Activated CD4-positive, alpha-beta T cell treated with anti-CD3 and anti-CD28 coated beads, Interleukin-2, amount 50 U/mL, for 16 hours (primary cell): ENCODE measurements at places on chromosomes 16 and 17.

GRCh38 chr17:4852567-4853207, 19.5 kb downstream of the MINK1 start:
- no peak for DNase-seq

DNA sequence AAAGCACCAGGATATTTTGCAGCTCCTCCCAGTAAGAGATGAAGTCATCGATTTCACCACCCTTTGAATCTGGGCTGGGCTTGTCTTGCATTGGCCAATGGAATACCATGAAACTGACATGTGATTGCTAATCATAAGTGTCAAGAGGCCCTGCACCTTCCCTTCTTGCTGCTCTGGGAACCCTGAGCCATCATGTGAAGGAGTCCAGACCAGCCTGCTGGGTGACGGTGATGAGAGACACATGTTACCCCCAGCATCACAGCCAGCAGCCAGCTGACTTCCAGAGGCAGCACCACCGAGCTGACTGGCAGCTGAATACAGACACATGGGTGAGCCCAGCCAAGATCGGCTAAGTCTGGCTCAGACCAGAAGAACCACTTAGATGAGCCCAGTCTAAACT, 43.6 kb upstream of the CACNG4 start:
- DNase-seq: no peak

DNA sequence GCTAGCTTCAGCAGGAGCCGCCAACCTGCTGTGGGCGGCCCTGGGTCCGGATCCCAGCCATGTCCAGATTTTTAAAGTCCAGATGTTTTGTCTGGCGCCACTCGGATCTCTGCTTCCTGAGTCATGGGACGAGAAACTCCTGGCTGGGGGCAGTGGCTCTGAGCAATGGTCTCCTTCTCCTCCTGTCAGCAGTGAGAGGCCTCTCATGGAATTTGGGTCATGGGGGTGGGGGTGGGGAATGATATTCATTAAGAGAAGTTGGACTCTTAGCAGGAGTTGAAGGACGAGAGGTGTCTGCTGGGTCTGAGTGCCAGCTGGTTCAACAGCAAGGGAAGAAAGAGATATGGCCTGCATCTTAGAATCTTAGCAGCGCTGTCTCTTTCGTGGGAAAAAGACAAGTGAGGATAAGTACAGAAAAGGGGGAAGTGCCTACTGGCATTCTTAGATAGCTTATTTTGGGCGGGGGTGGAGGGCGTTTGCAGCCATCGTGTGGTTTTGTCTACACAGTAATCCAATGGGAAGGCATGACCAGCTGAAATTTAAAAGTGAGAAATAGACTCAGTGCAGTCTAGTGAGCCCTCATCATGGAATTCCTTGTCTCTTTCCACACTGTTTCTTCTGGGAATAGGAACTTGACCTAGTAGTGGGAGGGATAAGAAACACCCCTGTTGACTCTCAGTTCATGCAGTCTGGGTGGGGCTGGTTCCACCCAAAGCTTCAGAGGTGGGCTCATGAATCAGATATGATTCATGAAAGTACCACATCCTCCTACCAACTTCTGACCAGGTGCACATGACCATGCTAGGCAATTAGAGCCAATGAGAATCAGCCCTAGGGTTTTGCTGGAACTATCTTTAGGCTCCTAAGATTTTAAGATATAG, 80.5 kb downstream of the MYH13 start:
- peak; percentile 1 for DNase-seq

DNA sequence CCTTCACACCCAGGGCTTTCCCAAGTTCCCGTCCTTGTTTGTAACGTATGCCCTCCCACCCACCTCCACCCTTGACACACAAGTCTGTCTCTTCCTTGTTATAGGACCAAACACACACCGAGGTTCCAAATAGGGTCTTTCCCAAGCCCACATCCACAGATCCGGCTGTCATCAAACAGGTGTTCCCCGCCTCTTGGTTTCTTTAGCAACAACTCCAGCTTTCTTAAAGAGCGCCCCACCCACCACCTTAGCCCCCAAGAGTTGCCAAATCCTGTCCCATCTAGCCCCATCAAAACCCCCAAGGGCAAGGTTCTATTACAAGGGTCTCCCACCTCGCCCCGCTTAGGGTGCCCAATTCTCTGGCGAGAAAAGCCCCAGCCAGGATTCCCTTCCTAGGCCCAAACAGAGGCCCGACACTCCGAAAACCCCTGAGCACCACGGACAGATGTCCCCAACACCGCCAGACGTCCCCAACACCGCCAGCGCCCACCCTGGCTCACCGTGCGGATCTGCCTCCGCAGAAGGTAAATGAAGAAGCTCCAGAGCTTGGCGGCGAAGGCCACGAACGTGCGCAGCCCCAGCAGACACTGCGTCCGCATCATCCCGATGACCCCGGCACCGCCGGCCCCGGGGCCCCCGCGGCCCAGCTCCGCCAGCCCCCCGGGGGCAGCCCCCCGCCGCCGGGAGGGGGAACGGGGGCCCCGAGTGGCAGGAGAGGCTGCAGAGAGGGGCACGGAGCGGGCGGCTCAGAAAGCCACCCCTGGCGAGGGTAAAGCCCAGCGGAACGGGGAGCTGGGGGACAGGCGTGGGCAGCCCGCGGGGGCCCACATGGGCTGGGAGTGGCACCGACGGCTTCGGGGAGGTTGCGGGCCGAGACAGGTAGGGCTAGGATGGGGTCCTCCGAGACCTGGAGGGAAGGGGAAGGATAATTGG, 573 bp downstream of the CTDNEP1 start:
- DNase-seq: no peak

GRCh38 chr16:23182679-23183542, at the start of gene SCNN1G:
TSS of gene SCNN1G (plus strand) at chr16:23182745. CDS start at chr16:23186272, 3,527 bp downstream.
- DNase-seq: no peak

- DNase-seq: peak; percentile 21
Measured at GRCh38 chr17:69525920-69526841, 111.7 kb downstream of the MAP2K6 start.

- no peak for DNase-seq
Measured at GRCh38 chr17:77628035-77628434, 330.5 kb upstream of the TNRC6C start.

DNA sequence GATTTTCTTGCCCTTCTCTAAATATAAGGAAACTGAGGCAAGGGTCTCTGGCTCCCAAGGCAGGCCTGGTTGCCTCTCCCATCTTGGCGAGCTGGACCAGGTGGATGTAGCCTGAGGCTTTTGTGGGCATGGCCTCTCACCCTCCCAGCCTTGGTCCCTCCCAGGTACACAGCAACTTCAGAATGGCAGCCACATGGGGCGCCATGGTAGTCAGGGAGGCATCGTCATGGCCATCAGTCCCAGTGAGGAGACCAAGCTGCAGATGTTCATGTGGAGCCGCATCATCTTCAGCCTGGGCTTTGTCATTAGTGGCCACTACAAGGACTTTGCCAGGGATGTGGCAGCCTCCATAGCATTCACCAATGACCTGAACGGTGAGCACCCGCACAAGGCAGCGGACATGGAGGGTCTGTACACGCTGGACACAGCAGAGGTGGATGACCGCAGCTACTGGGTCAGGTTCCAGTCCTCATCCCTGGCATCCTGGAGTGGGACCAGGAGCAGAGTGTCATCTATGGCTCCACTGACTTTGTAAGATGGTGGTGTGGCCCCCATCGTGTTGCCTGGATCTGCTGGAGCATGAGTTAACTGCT, 165.8 kb upstream of the ZNF267 start:
- DNase-seq: no peak

- DNase-seq: no peak
Measured at GRCh38 chr16:72317446-72317845, 145.5 kb upstream of the PMFBP1 start.

GRCh38 chr17:27817731-27818130, 17.4 kb upstream of the NOS2 start:
- no peak for DNase-seq

- DNase-seq: no peak
Measured at GRCh38 chr16:22018559-22018958, 10.6 kb downstream of the MOSMO start.

GRCh38 chr17:42290577-42290976, 2.3 kb downstream of the STAT5A start:
- DNase-seq: no peak

- no peak for DNase-seq
Measured at GRCh38 chr16:4936181-4936990, 562 bp downstream of the PPL start.

GRCh38 chr16:972316-973002, 1.7 kb upstream of the LMF1 start:
- no peak for DNase-seq

DNA sequence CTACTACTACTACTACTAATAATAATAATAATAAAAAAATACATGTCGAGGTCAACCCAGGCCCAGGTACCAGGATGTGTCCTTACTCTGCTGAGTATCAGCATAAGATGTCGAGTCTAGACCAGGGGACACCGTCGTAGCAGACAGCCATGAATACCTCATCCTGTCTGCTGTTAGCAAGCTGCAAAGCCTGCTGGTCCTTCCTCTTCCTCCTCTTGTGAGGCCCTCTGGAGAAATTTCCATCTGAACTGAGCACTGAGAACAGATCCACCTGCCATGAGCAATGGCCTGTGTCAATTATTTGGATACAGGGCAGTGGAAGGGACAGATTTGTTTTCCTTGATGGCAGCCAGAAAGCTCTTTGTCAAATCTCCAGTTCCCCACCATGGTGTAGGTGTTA, 168.5 kb downstream of the XYLT1 start:
- DNase-seq: no peak

DNA sequence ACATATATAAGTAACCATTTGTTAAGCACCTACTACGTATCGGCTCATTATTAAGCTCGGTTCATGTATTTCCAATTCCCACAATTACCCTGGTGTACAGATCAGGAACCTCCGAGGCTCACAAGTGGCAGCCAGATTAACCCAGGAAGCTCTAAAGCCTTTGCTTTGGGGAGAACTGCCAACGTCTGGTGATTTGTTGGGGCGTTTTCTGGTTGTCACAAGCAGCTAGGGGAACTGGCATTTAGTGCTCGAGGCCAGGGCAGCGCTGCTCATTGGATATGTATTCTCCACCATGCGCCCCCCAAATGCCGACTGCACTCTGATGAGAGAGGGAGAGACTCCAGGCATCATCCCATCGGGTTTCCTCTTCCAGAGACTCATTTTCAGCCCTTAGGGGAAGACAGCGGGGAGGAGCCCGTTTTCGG, 541 bp downstream of the ZNF18 start:
- peak; percentile 47 for DNase-seq

DNA sequence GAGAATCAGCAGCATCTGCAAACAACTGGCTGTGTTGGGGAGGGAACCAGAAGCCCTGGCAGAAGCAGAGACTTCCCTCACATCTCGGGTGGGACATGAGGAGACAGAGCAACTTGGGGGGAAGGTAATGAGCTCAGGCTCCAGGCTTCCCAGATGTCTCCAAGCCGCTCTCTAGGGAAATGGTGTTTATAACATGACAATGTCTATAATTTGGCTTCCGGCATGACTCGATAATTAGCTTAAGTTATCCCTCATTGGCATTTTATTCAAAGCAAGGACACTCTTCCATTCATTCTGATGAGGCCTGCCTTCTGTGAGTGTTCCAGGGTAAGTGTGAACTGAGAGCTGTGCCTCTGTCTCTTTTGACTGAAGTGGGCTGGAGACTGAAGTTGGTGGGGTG, 14.7 kb upstream of the MLLT6 start:
- DNase-seq: no peak

GRCh38 chr16:80875616-80876015, 71.2 kb upstream of the CDYL2 start:
- DNase-seq: no peak
